ENCODE measurements at places on chromosomes 7 and 10.

GRCh38 chr7:95365151-95365550 lies 31.0 kb downstream of the PON3 start:
- DNase-seq = no peak

GRCh38 chr10:84308481-84309304 lies 19.7 kb upstream of the CCSER2 start:
- DNase-seq = peak; percentile 89

- no peak for DNase-seq
Measured at GRCh38 chr10:91864099-91864498, 45.2 kb downstream of the FGFBP3 start.

DNA sequence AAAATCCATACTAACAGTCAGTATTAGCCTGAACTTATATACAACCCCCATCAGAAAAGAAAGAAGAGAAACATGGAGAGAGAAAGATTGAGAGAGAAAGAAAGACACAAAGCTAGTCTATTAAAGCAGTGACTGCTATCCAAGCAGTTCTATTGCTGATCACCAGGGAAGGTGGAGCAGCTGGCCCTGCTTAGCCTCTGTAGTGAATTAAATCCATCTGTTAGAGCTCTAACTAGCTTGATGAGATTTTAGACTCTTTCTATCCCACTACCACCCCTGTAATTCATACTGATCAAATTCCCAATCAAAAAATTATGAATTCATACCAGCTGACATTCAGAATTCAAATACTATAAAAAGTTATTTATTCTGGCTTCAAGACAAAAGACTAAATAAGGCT lies 486.0 kb upstream of the LRRN3 start:
- DNase-seq = no peak

DNA sequence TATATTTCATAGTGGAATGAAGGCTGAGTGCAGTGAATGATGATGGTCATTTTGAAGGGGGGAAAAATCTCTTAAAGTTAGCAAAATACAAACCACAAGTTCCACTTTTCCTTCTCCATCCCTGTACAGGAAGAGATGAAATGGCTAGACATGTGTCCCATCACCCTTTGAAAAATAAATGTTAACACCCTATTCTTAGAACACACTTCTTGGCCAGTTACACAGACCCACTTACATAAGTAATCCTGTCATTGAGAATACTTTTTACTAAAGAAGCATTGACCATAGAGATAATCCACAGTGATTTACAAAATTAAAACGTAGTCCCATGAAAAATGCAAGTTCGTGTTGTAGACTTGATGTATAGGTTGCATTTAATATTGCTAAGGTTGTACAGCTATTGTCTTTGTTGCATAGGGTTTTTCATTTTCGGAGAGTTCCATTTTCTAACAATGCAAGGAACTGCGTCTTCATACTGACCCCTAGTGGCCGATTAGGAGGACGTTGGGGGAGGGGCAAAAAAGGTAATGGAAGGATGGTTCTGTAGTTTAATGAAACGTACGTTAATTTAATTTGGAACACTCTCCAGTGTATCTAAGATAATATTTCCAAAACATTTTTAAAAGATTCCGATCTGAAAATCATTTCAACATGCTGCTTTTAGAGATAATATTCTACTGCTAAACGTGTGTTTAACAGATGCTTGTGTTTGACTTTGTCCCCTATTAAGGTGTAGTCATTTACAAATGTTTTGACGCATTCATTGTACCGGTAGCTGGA lies 60.9 kb downstream of the ARMC3 start:
- DNase-seq = peak; percentile 73

GRCh38 chr7:96303686-96304443 lies 18.0 kb downstream of the SLC25A13 start:
- peak; percentile 69 for DNase-seq

DNA sequence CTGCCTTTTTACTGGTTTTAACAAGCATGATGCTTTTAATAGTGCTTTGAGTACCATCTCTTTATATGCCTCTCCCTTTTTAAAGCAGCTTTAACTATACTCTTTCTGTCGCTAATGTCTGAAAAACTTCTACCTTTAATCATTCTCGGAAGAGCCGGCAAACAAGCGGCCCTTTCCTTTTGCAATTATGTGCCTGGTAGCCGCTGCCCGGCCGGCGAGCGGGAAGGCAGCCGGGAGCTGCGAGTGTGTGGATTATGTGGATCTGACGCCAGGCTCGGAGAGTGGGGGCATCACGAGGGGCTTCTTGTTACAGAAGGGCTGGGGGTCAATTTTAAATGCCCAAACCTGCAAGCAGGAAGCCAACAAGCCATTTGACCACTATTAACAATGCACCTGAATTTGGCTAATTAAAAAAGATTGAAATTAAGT lies 120.9 kb downstream of the BUB3 start:
- no peak for DNase-seq

- DNase-seq = peak; percentile 18
Measured at GRCh38 chr7:129166745-129167144, 21.7 kb upstream of the SMO start.

GRCh38 chr7:110001254-110001938 lies 1089.5 kb upstream of the LRRN3 start:
- no peak for DNase-seq

- DNase-seq = no peak
Measured at GRCh38 chr10:102832248-102832647, 5.0 kb downstream of the CYP17A1 start.

GRCh38 chr10:111075577-111076185 lies 1.1 kb upstream of the ADRA2A start:
- no peak for DNase-seq

- peak; percentile 13 for DNase-seq
Measured at GRCh38 chr10:76303682-76304316, 872.4 kb downstream of the LRMDA start.

DNA sequence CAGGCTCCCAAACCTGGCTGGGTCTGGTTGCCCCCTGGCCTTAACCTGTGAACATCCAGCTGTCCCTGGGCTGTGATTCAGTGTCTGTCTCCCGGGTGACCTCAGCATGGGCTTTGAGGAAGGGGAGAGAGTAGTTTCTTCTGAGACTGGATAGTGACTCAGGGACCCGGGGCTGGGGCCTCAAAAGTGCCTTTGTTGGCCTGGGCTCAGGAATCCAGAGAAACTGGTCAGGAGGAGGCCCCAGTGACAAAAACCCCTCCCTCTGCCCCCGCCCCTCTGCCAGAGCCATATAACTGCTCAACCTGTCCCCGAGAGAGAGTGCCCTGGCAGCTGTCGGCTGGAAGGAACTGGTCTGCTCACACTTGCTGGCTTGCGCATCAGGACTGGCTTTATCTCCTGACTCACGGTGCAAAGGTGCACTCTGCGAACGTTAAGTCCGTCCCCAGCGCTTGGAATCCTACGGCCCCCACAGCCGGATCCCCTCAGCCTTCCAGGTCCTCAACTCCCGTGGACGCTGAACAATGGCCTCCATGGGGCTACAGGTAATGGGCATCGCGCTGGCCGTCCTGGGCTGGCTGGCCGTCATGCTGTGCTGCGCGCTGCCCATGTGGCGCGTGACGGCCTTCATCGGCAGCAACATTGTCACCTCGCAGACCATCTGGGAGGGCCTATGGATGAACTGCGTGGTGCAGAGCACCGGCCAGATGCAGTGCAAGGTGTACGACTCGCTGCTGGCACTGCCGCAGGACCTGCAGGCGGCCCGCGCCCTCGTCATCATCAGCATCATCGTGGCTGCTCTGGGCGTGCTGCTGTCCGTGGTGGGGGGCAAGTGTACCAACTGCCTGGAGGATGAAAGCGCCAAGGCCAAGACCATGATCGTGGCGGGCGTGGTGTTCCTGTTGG lies at the start of gene CLDN4:
TSS of gene CLDN4 (plus strand) at position 316 of the 903 bp plus-strand sequence. CDS start at position 522, 206 bp downstream.
- no peak for DNase-seq

- DNase-seq = no peak
Measured at GRCh38 chr7:80095545-80095944, 39.1 kb upstream of the GNAI1 start.

GRCh38 chr7:64574540-64575099 lies 11.7 kb upstream of the ZNF680 start:
- no peak for DNase-seq

- no peak for DNase-seq
Measured at GRCh38 chr7:143460271-143460979, 17.2 kb downstream of the TAS2R60 start.

- no peak for DNase-seq
Measured at GRCh38 chr7:5692112-5692844, 89.2 kb downstream of the RNF216 start.

DNA sequence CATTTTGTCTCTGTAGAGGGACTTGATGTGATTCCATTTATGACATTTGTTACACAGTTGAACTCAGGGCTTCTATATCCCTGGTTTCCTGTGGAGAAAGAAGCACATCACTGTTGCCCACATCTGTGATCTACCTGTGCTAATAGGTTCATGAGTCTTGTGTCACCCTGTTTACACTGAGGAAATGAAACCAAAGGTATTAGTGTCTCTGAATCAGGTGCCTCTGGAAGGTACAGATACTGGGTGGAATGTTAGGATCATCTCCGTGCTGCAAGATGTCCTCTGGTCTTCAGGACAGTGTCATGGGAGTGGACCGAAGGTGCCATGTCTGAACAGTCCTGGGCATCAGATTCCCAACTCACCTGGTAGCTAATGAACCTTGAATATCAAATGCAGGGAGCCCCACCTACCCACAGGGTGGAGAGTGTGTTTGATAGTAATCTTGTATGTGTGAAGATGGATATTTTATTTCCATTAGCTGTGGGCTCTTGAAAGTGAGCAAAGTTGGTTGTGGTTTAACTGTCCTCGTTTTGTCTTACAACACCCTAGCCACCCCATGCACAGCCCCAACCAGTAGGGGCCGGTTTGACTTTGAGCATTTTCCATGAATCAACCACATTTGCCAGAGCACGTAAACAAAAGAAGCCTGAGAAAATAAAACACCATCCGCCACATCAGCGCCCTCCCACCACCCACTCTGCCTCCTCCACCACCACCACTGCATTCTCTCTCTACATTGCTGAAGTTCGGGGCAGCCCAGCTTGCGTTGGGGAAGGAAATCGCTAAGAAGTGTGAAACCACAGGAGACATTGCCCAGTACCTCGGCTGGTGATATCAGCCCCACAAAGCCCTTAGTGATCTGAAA lies 40.7 kb downstream of the TARP start:
- DNase-seq = peak; percentile 87

DNA sequence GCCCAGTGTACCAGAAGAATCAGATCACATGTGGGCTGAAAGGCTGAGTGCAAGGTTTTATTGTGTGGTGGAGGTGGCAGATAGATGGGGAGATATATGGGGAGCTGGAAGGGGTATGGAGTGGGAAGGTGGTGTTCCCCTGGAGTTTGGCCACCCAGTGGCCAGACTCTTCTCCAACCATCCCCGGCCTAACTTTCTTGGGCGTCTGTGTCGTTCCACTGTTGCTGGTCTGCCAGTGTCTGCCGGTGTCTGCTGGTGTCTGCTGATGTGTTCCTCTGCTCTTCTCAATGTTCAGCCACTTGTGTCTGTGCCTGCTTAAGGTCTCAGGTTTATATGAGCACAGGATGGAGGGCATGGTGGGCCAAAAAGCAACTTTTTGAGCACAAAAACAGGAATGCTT lies 78.4 kb upstream of the PALS2 start:
- DNase-seq = no peak

DNA sequence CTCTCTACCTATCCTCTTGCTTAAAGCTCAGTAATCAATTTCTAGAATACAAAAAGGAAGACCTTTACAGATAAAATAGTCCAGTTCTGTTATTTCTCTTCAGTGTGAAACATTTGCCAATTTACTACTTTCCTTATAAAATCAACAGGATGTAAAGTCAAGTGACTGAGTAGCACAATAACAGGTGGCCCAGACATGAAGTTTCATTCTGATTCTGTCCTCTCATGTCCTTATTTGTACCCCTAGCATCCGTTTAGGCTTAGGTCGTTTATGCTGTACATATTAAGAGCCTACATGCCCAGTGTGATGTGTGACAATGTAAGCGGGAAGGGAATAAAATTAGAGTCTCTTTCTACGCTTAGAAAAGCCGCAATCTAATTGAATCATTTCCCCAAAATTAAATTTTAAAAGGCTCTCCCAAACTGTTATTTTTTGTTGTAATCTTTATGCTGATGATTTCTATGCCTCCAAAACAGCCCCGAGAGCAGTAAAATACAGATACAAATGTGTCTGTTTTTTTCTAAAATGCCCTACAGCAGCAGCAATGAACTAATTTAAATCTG lies 29.1 kb downstream of the EPC1 start:
- peak; percentile 81 for DNase-seq

DNA sequence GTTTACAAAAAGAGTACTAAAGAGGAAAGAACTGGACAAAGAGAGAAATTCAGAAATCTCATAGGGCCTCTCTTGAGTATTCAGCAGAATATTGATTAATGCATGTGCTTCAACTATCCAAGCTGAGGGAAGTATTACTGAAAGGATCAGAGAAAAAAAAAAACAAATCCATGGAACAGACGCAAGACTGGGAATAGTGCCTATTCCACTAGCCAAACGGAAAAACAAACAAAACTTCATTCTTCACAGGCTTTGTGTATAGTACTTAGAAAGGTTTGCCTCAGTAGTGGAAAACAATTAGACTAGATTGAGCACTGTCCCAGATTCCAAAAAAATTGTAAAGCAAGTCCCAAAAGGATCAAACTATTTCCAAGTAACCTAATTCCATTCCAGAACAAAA lies 106.2 kb downstream of the TFEC start:
- no peak for DNase-seq

GRCh38 chr7:112083776-112084355 lies 122.3 kb downstream of the DOCK4 start:
- no peak for DNase-seq

GRCh38 chr10:16384021-16384420 lies 52.8 kb upstream of the PTER start:
- DNase-seq = no peak

DNA sequence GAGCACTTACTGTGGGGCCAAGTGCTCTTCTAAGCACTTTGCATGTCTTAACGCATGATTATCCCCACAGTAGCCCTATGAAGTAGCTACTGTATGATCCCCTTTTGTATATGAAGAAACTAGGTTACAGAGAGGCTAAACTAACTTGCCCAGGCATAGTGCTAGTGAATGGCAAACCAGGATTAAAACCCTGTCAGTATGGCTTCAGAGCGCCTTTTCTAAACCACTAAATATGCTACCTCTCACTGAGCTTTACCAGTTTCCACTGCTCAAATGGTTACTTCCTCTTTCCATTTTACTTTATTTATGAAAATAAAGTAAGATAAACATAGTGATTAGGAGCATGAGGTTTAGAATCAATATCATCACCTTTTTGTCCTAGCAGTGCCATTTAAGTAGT lies 73.6 kb downstream of the PODXL start:
- no peak for DNase-seq

DNA sequence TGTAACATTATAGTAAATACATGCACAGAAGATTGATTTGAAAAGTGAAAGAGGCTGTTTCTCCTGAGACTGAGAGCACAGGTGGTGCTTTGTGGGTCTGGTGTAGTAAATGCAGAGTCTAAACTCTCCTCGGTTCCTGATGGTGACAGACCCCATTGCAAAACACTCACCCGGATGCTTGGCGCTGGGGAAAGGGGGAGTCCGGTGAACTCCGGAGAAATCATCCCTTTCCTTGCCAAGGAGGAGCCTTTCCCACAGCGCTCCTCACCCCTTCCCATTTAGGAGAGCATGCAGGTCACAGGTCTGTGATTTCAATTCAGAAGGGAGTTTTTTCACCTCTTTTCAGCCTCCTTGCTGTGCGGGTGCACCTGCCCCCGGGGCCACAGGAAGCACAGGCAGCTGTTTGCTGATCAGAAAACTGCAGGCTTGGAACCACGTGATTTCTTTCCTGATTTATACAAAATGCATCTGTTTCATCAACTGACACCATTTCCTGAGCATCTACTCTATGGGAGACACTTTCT lies 75.6 kb upstream of the LYZL2 start:
- peak; percentile 75 for DNase-seq
